Neural crest cell (in vitro differentiated cells): ENCODE measurements at places on chromosomes 6 and 20. TPM values are rescaled to one million over a fixed set of nuclear protein-coding genes. Genes with fewer than 3 reads are reported as not detected.

Gene SLC2A10
- 11.3 and 12.7 TPM in 2 replicates for total RNA-seq

DNA sequence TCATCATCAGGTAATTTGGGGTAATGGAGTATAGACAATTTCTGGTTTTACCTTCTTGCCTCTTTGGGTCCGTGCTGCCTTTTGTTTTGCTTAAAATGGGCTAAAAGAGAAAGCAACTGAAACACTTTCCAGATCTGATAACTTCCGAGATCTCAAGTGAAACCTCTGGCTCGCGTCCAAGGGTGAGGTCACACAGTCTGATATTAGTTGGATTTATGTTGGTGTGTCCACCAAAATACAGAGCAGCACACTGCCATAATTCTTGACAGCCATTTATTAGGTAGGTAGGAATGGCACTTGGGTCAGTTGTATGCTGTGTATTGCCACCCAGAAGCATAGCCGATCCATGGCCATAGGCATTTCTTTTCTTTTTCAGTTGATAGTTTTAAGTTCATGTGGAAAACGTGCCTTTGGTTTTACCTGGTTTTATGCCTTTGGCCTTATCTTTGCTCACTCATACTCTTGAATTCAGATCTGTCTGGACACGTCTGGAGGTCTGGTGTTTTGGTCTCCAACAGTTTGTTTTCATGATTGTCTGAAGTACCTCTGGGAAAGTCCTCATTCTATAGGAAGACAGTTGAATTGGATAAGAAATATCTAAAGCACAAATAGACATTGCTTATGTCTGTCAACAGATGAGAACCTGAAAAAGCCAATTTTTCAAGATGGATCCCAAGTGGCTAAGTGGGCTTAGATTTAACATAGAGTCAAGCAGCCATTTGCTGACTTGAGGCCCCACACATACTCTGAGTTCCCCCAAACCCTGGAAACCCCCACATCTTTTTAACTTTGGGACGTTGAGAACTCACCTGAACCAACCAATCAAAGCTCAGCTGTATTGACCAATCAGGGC is 320.8 kb downstream of the SOX4 start:
- H3K4me1 ChIP-seq: peaks cover 21% of the 10 kb centered on the region
- H3K36me3 ChIP-seq: peaks cover 3% of the 10 kb centered on the region
- DNase-seq: no peak
- H3K27me3 ChIP-seq: no peaks in the 10 kb centered on the region

Gene FABP7
- 246 and 256 TPM in 2 replicates for total RNA-seq

Gene SLC22A16
- not detected in 2 replicates for total RNA-seq

DNA sequence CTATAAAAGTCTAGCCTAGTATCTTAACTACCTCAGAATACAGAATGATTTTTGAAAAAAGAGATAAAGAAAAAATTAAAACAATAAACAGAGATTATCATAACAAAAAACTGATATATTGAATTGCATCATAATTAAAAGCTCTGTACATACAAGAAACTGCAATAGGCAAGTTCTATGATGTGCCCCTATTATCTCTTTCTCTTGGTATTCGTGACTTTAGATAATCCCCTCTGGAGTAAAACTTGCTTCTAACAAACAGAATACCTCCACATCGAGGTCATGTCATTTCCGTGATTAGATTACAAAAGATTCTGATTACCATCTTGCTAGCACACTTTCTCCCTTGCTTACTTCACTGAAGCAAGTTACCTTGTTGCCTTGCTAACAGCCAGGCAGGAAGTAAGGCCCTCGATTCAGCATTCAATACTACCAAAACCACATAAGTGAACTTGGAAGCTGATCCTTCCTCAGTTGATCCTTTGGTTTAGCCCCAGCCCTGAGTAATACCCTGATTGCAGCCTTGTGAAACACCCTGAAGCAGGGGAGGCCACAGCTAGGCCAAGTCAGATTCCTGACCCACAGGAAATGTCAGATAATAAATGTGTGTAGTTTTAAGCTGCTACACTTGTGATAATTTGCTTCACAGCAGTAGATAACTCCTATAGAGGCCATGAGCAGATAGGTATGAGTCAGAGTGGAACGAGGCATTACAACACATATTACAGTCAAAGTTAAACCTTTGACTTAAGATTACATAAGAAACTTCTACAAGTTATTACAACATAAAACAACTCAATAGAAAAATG is 53.7 kb upstream of the TMX4 start:
- H3K4me3 ChIP-seq: no peak overlapping the region
- DNase-seq: no peak
- no peaks in the 10 kb centered on the region for H3K4me1 ChIP-seq
- no peaks in the 10 kb centered on the region for H3K36me3 ChIP-seq
- no peak overlapping the region for H3K27ac ChIP-seq

Gene CCN2
- total RNA-seq: 20.3 and 24.2 TPM in 2 replicates

DNA sequence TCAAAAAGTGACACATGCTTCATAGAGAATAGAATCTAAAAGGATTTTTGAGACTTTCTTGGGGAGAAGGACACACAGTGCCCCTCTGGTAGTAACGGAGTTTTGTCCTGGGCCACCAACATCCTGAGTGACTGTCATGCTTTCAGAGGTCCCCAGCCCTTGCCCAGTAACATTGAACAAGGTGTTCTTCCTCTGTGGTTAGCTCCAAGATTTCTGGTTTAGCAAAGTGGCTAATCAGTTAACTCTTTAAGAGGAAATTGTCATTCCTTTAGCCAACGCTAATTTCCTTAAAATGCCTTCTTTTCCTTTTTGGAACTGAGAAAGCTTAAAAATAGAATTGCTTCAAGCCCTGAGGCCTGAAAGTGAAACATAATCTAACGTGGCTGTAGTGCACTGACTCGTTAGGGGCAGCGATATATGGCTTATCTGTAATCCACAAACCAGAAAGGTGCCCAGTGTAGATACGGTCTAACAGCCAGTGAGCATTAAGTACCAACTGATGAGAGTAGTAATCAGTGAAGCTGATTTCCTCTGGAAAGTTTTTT is 7.8 kb downstream of the E2F3 start:
- peaks cover 47% of the 10 kb centered on the region for H3K4me1 ChIP-seq
- no peak overlapping the region for H3K27ac ChIP-seq
- H3K27me3 ChIP-seq: peaks cover under 1% of the 10 kb centered on the region
- no peak for DNase-seq
- peaks cover 10% of the 10 kb centered on the region for H3K36me3 ChIP-seq
